ENCODE measurements at places on chromosomes 6 and 20.
A peak's percentile ranks its signal among the peaks of the same experiment; 100 is the strongest.

DNA sequence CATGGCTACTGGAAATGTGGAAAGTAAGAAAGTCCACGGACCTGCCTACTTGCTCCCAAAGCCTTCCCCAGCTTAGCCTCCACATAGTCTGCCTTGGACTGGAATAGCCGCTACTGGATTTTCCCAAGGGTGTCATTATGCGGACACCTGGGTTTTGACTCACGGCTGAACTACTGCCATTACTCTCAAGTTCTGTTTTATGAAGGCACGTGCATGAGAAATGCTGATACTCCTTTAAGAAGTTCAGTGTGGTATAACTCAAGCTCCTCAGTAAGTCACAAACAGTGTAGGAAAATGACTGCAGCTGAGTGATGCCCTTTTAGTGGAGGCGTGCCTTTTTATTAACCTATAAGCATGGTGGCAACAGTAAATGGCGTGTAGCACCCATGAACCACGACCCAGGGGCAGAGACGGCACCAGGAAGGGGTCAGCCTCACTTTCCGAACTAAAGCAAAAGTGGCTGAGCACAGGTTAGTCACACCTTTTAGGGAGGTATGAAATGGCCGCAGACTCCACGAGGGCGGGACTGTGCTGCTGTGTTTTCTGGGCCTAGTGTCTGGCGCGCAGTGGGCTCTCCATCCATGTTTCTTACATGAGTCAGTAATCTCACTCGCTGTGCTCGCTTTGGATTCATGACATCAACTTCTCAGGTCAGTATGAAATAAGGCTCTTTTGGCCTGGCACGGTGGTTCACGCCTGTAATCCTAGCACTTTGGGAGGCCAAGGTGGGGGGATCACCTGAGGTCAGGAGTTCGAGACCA lies 23.9 kb downstream of the PSMG4 start:
- no peaks in the 10 kb centered on the region for H3K27me3 ChIP-seq
- H3K4me3 ChIP-seq: no peak overlapping the region
- no peaks in the 10 kb centered on the region for H3K4me1 ChIP-seq
- H3K36me3 ChIP-seq: peaks cover 3% of the 10 kb centered on the region
- no peak for DNase-seq

- peaks cover 33% of the 10 kb centered on the region for H3K27me3 ChIP-seq
- H3K4me3 ChIP-seq: peak overlapping the region; percentile 77
- peaks cover 7% of the 10 kb centered on the region for H3K4me1 ChIP-seq
Measured at GRCh38 chr20:38645980-38646858, 44.6 kb downstream of the ARHGAP40 start.

GRCh38 chr6:111805511-111806164 lies 67.6 kb downstream of the FYN start:
- DNase-seq: no peak
- peak overlapping the region; percentile 61 for H3K4me3 ChIP-seq
- peaks cover 78% of the 10 kb centered on the region for H3K4me1 ChIP-seq
- H3K36me3 ChIP-seq: peaks cover 64% of the 10 kb centered on the region
- no peaks in the 10 kb centered on the region for H3K27me3 ChIP-seq

- no peak overlapping the region for H3K4me3 ChIP-seq
- no peaks in the 10 kb centered on the region for H3K4me1 ChIP-seq
- H3K36me3 ChIP-seq: no peaks in the 10 kb centered on the region
- H3K27ac ChIP-seq: no peak overlapping the region
Measured at GRCh38 chr6:101578306-101578705, 184.8 kb downstream of the GRIK2 start.

DNA sequence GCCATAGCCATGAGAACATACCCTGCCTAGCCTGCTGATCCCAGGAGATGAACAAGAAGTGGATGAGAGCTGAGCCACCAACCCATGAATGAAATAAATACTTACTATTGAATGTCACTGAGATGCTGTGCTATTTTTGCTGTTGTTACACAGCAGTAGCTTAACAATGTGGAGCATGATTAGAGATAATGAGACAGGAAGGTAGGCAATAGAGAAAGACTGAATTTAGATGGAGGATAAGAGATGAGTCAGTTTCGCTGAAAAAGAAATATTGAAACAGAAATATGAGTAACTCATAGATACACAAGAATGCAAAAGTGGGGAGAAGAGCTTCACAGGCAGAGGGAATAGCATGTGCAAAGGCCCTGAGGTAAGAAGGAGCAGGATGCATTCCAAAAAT lies 94.9 kb upstream of the TOP1 start:
- peaks cover 11% of the 10 kb centered on the region for H3K4me1 ChIP-seq
- no peak overlapping the region for H3K4me3 ChIP-seq
- peaks cover 6% of the 10 kb centered on the region for H3K27me3 ChIP-seq
- H3K36me3 ChIP-seq: peaks cover 2% of the 10 kb centered on the region

GRCh38 chr6:137655291-137655690 lies 161.1 kb upstream of the OLIG3 start:
- peaks cover 10% of the 10 kb centered on the region for H3K36me3 ChIP-seq
- DNase-seq: no peak
- H3K4me1 ChIP-seq: peaks cover 25% of the 10 kb centered on the region
- peaks cover 3% of the 10 kb centered on the region for H3K27me3 ChIP-seq

GRCh38 chr20:57250607-57251343 lies 15.7 kb downstream of the BMP7 start:
- H3K27me3 ChIP-seq: peaks cover 7% of the 10 kb centered on the region
- DNase-seq: peak; percentile 14
- H3K4me3 ChIP-seq: no peak overlapping the region
- H3K27ac ChIP-seq: peak overlapping the region; percentile 4
- no peaks in the 10 kb centered on the region for H3K36me3 ChIP-seq
- H3K4me1 ChIP-seq: peaks cover 9% of the 10 kb centered on the region

Measured in activated T-helper 2 cell treated with anti-CD3 and anti-CD28 coated beads, Interferon-gamma antibody, Interleukin-2, Interleukin-4, amounts not matched to agents 10 μg/mL and 5 μg/mL and 100 μg/mL, durations not matched to agents 14 hours and 24 hours and 36 hours (primary cell).